ENCODE measurements at places on chromosomes 6 and 20.

- no peak for DNase-seq
Observed at GRCh38 chr6:112203577-112204349, 50.6 kb downstream of the LAMA4 start.

GRCh38 chr20:17710379-17711266 lies 10.9 kb downstream of the BANF2 start:
- DNase-seq = no peak

GRCh38 chr6:21596949-21597682 lies 3.6 kb downstream of the SOX4 start:
- peak; percentile 40 for DNase-seq

DNA sequence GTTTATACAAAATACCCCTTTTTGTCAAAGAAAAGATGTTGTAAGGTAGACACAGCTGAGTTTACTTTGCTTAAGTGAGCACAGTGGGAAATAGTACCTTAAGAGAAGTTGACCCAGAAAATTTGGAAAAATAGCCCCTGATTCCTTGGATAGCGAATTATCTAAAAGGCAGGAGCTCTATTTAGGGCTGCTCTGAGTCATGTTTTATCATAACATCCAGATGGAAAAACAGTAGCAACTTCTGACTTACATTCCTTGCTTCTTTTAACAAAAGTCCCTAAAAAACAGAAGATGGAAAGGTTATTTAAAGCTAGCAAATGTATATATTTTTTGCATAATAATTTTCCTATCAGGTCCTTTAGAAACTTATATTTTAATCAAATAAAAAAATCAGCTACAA lies 59.0 kb downstream of the THEMIS start:
- no peak for DNase-seq

DNA sequence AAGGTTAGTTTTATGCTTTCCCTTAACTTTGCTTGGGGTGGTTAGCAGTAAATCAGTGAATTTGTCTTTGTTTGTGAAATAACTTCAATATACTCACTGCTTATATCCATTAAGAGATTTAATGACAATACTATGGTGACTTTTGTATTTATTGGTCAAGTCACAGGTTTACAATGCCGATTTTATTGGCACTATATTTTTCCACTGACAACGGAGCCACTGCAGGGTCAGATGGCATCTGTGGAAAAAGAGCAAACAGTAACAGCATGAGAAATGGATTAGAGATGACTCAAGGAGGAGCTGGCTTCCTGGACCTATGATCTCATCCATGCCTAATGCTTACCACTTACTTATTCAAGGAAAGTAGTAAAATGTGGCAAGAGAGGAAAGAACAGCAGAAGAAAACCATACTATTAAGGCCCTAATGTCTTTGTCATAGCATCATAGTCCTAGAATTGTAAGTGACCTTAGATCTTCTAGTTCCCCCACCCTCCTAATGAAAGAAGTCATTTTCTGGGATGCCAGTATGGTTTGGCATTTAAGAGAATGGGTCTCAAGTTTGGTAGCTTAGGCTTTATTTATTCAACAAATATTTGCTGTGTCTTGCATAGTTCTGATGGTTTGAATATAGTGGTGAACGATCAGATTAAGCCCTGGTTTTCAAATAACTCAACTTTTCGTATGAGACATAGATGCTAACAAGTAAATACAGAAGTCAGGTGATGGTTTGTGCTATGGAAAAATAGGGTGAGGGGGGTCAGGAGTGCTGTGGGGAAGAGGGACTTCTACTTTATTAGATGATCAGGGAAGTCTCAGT lies 18.5 kb downstream of the RNF144B start:
- DNase-seq = no peak

- DNase-seq = no peak
Observed at GRCh38 chr6:11706171-11706570, 72.4 kb downstream of the ADTRP start.

- DNase-seq = no peak
Observed at GRCh38 chr6:4649728-4650127, 126.5 kb upstream of the CDYL start.

DNA sequence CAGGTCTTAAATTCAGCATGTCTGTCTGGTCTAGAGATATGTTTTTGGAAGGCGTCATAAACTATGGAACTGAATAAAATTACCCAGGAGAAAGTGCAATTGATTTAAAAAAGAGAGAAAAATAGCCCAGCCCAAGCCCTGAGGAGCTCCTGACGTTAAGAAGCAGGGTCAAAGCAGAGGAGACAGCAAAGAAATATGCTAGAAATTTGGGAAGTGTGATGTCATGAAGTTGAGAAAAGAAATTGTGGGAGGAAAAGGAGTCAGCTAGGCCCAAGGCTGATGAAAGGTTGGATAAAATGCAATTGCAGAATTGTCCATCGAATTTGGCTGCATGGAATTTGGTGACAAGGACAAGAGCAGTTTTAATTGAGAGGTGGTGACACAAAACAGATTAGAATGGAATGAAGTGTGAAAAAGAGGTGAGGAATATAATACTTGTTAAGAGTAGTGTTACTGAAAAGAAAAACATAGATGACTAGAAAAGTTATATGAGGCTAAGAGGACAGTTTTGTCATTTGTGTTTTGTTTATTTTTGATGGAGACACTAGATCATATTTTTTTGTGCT lies 381.6 kb downstream of the LAMA2 start:
- no peak for DNase-seq

DNA sequence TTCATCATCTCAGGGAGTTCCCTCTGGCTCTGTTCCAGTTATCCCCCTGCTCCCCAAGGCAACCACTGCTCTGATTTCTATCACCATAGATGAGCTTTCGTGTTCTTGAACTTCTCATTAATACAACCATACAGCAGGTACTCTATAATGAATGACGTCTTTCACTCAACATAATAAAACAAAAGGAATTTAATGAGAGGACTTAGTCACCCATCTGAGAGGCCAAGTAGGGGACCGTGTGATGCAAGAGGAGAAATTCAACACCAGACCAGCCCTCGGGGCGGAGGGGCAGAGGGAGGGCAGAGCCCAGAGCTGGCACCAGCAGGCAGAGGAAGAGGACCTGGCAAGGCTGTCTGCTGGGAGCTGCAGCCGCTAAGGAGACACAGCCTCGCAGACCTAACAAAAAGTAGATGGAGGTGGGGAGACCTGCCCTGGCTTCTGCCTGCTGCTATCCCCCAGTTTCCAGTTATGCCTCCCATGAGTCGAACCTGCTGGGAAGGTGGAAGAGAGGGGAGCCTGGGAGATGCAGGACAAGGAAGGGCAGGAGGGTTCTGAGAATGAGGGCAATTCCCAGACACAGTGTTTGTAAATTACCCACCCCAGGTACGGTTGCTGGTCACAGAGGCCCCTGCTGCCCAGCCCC lies 13.8 kb downstream of the CCN5 start:
- DNase-seq = no peak

GRCh38 chr6:166997768-166998255 lies 1.4 kb upstream of the CEP43 start:
- DNase-seq = no peak

GRCh38 chr6:157328108-157328692 lies 4.9 kb upstream of the TMEM242 start:
- DNase-seq = no peak

DNA sequence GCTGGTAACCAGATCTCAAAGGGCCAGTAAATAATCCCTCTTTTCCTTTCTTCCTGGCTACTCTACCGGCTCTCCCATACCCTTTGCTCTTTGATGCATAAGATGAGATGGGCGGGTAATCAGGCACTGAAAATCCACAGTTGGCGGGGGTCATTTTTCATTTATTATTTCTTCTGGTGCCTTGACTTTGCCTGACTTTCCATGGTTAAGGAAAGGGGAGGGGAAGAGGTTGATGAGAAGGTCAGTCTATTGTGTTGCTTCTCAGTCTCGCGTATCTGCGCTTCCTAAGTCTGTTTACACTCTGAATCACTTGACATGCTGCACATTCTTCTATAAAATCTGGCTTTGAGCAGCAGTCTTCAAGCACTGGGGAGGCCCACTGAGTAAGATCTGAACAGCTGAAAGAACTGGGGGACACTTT lies 121.1 kb upstream of the HDGFL1 start:
- no peak for DNase-seq

- no peak for DNase-seq
Observed at GRCh38 chr20:44123874-44124535, 63.0 kb downstream of the JPH2 start.

- no peak for DNase-seq
Observed at GRCh38 chr20:62795023-62795761, 1.1 kb upstream of the MRGBP start.

- no peak for DNase-seq
Observed at GRCh38 chr20:57394121-57395082, 3.2 kb downstream of the RBM38 start.

DNA sequence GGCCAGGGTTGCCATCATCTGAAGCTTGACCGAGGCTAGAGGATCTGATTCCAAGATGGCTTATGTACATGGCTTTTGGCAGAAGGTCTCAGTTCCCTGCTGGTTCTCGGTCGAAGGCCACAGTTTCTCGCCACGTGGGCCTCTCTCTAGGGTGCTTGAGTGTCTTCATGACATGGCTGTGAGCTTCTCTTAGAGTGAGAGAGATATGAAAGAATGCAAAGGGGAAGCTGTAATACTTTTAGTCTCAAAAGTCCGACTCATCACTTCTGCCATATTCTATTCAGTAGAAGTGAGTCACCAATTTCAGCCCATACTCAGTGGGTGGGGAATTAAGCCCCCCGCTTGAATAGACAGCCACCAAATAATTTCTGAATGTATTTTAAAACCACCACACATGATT lies 94.2 kb downstream of the UTRN start:
- DNase-seq = no peak

- DNase-seq = no peak
Observed at GRCh38 chr6:150783813-150784212, 81.7 kb upstream of the MTHFD1L start.

- no peak for DNase-seq
Observed at GRCh38 chr6:150412221-150412620, 43.4 kb downstream of the IYD start.

DNA sequence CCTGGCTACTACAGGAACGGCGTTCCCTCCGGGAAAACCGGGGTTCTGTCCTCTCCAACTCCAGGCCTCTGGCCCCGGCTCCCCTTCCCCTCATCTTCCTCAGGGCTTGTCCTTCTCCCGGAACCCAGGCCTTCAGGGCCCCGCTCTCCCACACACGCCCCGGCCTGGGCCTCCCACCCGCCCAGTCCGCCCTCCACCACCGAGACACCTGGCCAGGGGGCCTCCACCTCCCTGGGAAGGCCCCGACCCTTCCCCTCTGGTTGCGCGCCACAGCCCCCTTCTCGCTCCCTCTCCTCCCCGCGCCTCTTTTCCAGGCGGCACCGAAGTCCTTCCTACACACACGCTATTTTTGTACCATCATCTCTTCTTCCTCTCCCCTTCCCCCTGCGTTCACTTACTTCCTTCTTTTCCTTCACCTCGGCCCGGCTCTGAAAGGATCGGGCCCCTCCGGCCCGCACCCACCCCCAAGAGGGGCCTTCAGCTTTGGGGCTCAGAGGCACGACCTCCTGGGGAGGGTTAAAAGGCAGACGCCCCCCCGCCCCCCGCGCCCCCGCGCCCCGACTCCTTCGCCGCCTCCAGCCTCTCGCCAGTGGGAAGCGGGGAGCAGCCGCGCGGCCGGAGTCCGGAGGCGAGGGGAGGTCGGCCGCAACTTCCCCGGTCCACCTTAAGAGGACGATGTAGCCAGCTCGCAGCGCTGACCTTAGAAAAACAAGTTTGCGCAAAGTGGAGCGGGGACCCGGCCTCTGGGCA lies 1.3 kb upstream of the SIRPA start:
- DNase-seq = no peak

DNA sequence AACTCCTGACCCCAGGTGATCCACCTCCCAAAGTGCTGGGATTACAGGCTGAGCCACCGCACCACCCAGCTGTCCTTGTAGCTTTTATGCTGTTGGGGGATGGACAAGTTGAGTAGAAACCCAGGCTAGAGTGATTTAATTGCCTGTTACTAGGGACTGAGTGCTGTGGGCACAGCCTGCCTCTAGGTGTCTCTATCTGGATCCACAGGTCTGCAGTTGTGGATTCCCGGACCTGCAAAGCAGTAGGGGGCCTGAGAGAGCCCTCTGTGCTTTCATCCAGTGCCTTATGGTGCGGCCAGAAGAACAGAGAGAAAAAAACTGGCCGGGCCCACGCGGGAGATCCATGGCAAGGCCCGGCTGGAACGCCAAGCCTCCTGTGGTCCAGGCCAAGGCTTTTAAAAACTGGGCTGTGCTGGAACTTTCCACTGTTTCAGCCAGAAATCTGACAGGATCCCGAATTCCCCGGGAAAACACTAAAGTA lies 5.2 kb downstream of the SIRPA start:
- DNase-seq = no peak

- no peak for DNase-seq
Observed at GRCh38 chr6:159445351-159445750, 247.7 kb downstream of the SOD2 start.

DNA sequence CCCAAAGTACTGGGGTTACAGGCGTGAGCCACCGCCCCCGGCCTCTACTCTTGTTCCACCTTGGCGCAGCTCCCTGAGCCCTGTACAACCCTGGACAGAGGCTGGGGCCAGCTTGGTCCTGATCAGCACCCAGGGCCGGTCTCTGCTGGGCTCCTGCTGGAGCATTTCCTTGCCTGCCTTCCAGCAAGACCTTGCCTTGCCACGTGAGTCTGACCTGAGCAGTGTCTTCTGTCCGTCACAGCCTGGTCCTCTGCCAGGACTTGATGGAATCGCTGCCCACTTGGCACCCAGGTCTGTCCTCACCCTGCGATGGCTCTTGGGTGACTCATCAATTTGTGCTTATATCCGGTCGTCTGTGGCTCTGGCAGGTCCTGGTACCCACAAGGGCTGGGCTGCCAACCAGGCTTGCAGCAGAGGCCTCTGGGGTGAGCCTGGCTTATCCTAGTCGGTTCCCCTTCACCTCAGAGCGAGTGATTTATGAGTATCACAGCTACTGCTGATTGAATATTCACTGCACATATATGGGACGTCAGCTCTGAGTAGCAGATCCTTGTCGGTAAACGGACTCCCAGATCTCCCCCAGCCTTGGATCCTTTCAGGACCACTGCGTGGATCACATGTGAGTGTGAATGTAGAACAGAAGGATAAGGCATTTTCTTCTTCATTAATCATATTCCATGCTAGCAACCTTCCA lies 10.1 kb upstream of the SULF2 start:
- DNase-seq = no peak

- DNase-seq = no peak
Observed at GRCh38 chr6:74956559-74957428, 249.1 kb downstream of the COL12A1 start.

DNA sequence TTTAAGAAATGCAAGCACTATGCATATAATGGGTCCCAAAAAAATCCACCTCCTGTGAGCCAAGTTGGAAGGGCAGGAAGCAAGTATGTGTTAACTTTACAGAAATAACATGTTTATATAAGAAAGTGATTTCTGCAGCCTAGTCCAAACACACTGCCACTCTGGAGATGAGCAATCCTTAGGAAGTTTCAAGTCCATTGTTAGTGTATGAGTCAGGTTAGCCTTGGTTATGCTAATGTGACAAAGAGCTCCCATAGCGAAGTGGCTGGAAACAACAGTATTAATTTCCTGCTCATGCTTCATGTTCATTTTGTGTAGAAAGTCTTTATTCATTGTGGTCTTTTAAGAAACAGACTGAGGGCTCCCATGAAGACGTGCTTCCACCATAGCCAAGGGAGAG lies 121.4 kb downstream of the TBXT start:
- DNase-seq = no peak
